ENCODE measurements at places on chromosomes 7 and 10.

- DNase-seq: no peak
Measured at GRCh38 chr10:23439961-23440889, 1.4 kb downstream of the OTUD1 start.

DNA sequence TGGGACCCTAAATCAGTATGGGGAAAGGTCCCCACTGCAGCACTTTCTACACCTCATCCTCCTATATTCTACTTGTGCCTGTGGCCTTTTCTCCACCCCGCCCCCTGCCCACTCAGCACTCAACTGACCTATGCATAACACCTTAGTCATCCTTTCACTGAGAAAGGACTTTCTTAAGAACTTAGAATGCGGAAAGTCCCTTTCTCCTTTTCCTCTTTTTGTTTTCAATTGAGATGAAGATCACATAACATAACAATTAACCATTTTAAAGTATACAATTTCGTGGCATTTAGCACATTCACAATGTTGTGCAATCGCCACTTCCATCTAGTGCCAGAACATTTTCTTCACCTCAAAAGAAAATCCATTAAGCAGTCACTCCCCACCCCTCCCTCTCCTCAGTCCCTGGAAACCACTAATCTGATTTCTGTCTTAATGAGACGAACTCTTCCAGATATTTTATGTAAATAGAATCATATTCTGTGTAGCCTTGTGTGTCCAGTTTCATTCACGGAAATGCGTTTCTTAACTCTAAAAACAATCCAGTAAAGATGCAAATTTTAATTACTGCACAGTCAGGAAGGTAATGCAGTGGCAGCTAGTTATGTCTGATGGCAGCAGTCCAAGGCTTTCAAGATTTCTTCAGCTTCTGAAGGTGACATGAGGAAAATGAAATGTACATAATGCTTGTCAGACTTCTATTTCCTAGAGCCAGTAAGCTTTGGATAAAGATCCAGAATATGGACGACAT, 41.7 kb downstream of the FAS start:
- no peak for DNase-seq

- DNase-seq: no peak
Measured at GRCh38 chr7:121079425-121080169, 91.1 kb downstream of the CPED1 start.

DNA sequence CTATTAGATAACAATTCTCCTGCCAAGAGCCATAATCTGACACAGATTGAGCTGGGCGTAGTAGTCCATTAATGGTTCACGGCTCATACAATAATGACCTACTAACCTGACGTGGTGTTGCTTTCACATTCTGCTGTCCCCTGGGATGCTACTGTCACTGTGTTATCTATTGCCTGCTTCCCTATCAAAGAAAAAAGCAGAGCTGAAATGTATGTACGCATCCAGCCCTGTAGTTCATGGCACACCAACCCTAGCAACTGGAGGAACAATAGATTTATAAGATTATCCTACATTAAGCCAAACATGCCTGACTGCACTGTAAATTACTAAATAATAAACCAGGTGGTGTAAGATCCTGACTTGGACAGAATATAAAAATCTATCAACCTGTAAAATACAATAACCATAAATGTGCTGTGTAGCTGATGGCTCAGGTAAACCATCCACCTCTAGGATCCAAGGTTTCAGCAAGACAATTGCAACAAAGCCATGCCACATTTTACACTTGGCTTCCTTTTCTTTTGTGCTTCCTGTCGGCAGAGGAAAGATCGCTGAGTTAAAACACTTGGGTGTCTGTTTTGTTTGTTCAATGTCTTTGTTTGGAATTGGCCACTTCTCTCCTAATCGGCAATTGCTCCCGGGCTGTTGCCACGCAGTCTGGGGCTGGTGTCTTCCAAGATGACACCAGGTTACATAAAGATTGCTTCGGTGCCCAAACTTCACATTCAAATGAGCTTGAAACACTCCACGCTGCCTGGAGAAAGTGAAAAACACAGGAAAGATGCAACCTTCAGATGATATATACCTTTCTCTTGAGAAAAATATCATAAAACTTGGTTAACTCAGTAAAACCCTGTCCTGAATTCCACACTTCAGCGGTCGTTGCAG, 143.9 kb upstream of the MGMT start:
- no peak for DNase-seq

DNA sequence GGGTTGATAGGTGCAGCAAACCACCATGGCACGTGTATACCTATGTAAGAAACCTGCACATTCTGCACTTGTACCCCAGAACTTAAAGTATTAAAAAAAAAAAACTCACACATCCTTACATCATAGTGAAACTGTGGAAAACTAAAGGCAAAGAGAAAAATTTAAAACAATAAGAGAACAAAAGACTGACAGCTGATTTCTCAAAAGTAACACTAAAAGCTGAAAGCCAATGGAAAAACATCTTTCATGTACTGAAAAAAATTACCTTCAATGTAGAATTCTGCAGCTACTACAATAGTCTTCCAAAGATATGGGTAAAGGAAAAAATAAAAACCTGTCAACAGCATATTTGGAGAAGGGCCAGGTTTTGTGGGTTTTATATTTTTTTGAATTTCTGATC, 729.1 kb upstream of the NRP1 start:
- DNase-seq: no peak

- no peak for DNase-seq
Measured at GRCh38 chr10:111360260-111360925, 283.6 kb downstream of the ADRA2A start.

GRCh38 chr10:44724415-44725174, 186.5 kb upstream of the TMEM72 start:
- no peak for DNase-seq

DNA sequence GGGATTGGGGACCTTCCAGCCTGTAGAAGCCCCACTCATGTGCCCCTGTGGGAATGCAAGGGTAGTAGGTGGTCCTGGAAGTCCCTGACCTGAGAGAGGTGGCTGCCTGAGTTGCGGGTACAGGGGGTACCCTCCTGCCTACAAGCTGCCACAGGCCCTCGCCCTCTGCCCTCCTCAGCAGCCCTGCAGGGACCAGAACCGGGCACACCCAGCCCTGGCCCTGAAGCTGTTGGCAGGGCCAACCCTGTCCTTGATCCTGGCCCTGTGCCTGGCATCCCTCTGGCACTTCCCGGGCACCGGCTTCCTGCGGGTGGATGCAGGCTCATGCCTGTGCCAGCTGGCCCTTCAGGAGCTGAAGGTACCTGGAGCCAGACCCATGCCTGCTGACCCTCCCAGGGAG, 54.9 kb upstream of the ELN start:
- DNase-seq: no peak

GRCh38 chr10:101282947-101283346, 53.7 kb upstream of the LBX1 start:
- DNase-seq: no peak

GRCh38 chr7:459584-460373, 59.9 kb downstream of the PDGFA start:
- no peak for DNase-seq

GRCh38 chr7:74575811-74576210, 81.7 kb upstream of the GTF2I start:
- no peak for DNase-seq

- DNase-seq: no peak
Measured at GRCh38 chr7:120395526-120396019, 122.6 kb downstream of the KCND2 start.

- DNase-seq: no peak
Measured at GRCh38 chr10:59285073-59285472, 77.3 kb downstream of the FAM13C start.

GRCh38 chr10:62196528-62196927, 72.1 kb downstream of the RTKN2 start:
- no peak for DNase-seq

DNA sequence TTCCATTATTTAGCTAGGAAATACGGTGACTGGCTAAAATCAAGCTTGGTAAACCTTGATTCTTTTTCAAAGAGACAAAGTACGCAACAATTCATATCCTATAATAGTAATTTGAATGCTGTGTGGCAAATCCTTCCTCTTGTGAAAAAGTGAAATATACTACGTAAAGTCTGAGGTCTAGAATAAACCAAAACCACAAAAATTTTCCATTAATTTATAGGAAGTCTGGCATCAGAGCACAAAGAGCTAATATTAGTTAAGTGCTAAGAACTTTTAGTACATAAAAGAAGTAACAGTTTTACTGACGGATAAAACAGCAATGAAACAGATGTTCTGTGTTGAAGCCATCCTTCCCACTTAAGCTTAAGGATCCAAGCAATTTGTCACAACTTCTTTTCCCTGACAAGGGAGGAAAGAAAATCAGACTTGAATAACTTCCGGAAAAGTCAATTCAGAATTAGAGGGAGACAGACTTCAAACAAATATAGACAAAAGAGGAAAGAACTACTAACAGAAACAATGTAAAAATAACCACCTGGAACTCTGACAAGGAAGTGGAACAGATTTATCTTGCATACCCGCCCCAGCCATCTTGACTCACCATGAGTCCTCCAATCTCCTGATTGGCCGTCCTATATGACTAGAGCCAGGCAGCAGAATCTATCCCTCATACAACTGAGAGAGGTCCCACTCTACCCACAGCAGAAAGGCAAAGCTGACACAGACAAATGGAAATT, 34.6 kb downstream of the RHEB start:
- DNase-seq: no peak

DNA sequence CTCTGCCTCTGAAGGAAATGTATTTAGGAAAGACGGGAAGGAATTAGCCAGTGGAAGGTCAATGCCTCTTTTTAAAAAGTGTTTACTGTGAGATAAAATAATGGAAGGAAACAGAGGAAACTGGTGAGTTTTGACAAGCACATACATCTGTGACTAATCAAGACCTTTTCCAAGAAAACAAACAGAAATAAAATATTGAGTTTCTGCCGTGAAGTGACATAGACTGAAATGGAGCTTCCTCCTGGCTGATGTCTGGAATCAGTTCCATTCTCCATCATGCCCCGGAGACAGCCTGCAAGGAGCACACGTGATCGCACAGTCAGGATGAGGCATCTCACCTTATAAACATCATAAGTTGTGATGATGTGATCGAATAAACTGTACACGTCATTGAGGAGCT, 30.7 kb downstream of the TECTB start:
- no peak for DNase-seq

Data from stimulated activated CD4-positive, alpha-beta T cell treated with anti-CD3 and anti-CD28 coated beads, Interleukin-1b, Interleukin-23, amount 100 ng/mL, for 1 hour (primary cell).